IPS DF 19.7 (cell line): ENCODE measurements at places on chromosomes 2 and 18.

GRCh38 chr2:239902749-239903201 is 122.4 kb downstream of the NDUFA10 start:
- DNase-seq: peak; percentile 20

GRCh38 chr2:121875585-121876185 is 120.2 kb downstream of the TSN start:
- DNase-seq: no peak

DNA sequence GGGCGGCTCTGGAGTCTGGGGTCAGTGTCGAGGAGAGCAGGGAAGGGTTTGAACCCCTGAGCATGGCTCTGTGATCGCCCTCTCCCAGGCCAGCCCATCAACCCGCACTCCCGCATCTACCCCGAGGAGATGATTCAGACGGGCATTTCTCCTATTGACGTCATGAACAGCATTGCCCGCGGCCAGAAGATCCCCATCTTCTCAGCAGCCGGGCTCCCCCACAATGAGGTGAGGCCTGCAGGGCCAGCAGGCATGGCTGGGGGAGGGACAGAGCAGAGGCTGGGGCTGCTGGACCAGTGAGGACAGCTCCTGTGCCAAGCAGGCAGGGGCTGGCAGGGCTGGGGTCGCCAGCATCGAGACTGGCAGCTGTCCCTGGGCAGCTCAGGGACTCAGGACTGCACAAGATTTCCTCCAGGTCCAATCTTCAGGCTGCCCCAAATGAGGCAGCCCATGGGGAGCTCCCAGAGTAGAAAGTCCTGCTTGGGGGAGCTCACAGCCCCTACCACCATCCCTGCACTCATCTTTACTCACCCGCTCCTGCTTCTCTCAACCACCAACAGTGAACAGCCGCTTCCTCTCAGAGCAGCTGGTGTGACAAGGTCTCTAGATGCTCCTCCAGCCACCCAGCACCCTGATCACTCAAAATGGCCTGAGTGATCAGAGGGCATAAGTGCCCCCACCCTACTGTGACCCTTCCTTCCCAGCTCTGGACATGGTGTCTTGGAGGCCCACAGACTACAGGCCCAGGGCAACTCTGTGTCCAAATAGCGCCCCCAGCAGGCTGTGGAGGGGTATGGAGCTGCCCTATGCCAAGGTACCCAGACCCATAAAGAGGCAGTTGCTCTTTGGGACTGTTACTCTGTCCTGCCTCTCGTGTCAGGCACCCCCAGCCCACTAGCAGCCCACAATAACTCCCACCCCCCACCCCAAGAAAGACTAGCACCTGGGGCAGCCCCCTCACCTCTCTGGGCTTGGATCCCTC is 18.3 kb upstream of the ANKRD53 start:
- no peak for DNase-seq

DNA sequence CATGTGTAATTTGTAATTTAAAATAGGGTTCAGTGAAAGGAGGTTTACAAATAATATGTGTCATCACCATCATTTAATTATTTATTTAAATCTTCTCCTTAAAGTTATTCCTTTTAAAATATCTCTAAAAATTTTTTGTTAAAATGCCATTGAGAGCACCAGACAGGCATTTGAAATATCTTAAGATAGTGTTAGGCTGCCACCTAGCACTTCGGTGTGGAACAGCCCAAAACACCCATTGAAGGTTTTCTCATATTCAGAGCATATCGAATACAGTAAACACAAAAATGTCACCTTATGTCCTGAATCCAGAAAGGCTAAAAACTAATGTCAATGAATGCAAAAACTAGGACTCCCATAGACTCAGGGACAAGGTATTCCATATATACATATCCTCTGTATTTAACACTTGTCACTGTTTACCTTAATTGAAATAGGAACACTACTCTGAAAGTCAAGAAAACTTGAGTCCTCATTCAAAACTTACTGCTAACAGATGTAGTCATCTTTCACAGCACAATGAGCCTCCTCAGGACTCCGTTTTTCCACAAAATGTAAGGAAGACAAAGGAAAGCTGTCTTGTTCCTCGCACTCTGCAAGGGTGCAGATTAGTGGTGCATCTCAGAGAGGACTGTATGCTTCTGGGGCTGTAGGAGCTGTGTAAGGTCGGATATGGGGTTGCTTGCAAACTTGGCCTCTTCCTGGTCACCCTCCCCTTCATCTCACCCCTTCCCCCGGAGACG is 329.5 kb downstream of the PAX3 start:
- DNase-seq: no peak

DNA sequence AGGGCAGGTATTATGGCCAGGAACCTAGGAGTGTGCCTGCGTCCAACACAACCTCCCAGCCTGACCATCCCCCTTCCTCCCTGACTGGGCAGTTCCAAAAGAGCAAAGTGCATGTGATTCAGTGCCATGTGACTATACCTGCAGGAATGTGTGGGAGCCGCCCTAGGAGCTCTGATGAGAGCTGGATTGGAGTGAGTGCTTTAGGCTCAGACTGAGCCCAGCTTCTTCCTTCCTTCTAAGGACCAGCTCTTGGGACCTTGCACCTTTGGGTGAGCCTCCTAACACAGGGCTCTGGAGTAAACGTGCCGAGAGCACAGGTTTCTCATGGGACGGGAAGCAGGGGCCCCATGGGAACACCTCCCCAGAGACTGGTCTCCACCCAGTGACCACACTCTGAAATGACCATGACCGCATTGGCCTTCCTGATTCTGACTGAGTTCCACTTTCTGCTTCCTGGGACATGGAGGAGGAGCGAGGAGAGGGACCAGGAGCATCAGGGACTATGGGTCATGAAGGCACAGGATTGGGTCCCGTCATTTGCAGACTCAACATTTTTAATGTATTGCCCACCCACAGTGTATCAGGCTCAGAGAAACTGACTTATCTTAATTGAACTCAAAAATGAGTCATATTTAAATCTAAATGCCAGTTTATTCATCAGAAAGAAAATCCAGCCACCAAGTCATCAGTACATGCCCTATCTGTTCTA is 87.8 kb upstream of the BCL2L11 start:
- no peak for DNase-seq

GRCh38 chr2:142966284-142966683 is 88.8 kb downstream of the KYNU start:
- DNase-seq: no peak

DNA sequence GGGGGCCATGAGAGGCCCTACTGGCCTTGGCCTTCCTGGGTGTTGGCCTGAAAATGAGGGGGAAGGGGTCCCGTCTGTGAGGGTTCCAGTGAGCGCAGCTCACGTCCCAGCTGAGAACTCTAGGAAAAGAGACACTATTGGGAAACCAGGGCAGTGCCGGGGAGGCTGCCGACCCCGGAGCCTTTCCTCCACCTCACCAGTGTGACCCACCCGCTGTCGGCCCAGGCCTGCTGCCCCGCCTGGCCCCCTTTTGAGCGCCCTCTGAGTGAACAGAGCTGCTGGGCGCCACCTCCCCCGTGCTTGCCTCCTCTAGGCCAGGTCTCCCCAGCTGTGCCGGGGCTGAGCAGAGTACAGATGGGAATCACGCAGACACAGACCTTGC is 17.5 kb upstream of the ARHGEF4 start:
- DNase-seq: no peak

DNA sequence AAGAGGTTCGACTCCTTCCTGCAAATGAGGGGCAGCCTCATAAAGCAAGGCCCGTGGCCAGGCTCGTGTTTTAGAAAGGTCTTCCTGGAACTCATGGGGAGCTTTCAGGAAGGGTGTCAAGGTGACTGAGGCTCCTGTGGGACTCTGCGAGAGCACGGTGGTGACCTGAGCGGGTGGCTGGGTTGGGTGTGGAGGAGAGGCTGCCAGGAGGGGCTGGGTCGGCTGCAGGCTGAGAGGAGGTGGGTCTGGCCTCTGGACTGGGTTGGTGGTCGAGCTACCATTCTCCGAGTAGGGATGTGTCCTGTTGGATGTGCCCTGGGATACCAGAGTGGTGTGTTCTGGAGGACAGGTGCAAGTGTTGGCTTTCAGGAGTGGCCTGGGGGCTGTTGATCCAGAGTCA is 86.4 kb downstream of the DGKD start:
- no peak for DNase-seq

DNA sequence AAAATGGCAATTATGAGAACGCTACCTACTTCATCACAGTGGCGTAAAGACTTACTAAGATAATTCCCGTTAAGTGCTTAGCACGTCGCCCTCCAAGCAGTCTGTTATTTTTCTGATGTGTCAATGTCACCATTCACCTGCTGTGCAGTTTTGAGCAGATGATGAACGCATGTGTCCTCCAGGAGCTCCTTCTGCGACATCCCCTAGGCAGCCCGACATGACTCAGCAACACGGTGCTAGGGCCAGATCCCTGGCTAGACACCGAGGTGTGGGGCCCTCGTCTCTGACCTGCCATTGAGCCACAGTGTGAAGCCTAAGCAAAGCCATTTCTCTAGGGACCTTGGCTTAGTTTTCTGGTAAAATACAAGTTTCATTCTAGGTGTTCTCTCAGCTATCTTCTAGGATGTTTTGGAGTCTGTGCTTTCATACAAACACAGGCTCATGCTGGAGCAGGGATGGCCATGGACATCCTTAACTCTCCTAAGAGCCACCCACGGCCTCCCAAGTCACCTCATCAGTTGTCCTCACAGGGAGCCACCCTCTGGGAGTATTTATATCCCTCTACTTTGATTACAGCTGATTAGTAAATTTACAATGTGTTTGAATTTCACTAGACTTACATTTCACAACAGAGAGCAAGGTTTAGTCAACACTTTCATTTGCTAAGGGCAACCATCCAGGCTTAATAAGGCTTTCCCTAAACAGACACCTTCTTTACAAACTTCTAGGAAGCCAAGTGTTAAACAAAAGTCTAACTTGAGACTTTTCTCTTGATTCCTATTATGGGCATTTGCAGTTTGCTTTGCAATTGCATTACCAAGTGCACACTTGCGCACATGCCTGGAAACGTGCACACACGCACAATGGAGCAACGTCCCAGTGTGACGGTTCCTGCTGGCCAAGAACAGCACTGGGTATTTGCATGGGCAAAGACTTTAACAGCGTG is 376.8 kb upstream of the ID2 start:
- no peak for DNase-seq

- DNase-seq: no peak
Measured at GRCh38 chr2:128501700-128502099, 183.0 kb upstream of the HS6ST1 start.

GRCh38 chr18:49015886-49016647 is 65.3 kb upstream of the SMAD7 start:
- no peak for DNase-seq

DNA sequence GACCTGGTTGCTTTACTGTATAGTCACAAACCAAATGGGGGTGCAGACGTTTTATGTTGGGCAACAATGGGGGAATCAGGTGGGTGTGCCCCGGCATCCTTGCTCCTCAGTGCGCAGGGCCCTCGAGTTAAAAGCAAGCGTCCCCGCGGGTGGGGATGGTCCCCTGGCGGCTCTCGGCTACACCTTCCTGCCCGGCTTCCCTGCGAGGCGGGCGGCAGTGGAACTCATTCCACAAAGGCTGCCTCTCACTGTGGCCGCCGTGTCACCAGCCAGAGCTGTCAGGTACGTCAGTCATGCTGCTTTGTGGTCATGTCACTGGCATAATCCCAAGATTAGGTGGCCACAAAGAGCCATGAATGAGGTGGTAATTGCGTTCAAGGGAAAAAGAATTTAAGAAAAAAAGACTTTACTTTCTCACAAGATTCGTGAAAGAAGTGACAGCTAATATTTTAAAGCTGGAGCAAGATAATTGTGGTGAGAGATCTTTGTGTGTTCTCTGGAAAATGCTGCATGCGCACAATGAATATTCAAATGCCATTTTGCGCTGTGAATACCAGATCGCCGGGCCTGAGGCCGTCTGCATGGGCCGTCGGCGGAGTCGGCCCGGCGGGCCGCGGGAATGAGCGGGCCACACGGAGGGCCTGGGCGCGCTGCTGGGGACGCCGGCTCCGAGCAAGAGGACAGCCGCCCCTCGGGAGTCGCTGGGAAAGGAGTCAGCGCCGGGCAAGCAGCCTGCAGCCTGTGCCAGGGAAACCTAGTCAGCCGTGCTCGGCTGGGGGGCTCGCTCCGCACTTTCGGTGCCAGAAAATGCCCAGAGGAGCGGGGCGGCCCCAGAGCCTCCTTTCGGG is 82.3 kb upstream of the LDLRAD4 start:
- DNase-seq: no peak

- no peak for DNase-seq
Measured at GRCh38 chr18:41905786-41906527, 49.1 kb upstream of the PIK3C3 start.

GRCh38 chr2:66171530-66171929 is 263.4 kb upstream of the MEIS1 start:
- DNase-seq: no peak

- no peak for DNase-seq
Measured at GRCh38 chr2:172693037-172693436, 42.6 kb upstream of the RAPGEF4 start.

GRCh38 chr18:54130631-54131030 is 93.8 kb downstream of the MBD2 start:
- DNase-seq: no peak

DNA sequence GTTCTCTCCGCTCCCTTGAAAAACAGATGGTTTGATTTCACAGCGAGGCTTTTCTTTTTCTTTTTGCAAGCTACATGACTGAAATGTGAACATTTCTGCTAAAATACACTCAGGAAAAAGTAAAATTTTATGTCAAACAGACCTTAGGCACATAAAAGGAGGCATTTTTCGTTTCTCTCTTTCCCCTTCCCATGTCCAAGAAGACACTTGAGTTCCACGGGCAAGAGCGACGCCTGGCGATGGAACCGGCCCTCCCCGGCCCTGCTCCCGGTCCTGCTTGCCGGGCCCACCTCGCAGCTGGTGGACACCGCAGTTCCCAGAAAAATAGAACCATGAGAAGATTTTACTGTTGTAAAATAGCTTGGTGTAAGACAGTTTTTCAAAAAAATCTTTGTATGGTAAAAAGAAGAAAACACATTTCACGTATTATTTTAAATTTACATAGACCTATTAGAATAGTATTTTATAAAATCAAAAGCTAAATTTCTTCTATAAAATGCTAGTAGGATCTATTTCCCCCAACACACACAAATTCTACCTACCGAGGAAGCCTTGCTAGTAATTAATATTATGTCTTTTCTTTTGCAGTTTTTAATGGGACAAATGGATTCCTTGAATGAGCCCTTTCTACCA is 2.3 kb upstream of the ALKAL2 start:
- DNase-seq: no peak

- DNase-seq: no peak
Measured at GRCh38 chr2:130390460-130391057, 34.7 kb downstream of the PTPN18 start.

DNA sequence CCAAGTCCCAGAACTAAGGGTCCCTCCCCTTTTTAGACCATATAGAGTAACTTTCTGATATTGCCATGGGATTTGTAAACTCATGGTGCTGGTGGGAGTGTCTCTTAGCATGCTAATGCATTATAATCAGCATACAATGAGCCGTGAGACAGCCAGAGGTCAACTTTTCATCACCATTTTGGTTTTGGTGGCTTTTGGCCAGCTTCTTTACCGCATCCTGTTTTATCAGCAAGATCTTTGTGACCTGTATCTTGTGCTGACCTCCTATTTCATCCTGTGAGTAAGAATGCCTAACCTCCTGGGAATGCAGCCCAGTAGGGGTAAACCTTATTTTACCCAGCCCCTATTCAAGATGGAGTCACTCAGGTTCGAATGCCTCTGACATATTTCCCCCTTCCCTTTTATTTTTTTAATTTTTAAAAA is 148.2 kb downstream of the PHLPP1 start:
- no peak for DNase-seq
